ENCODE measurements at places on chromosomes 5 and 9.

- DNase-seq: no peak
These were observed 108.8 kb downstream of the HMHB1 start for GRCh38 chr5:143920772-143921171.

- no peak for DNase-seq
These were observed 97.2 kb downstream of the MVB12B start for GRCh38 chr9:126423916-126424185.

DNA sequence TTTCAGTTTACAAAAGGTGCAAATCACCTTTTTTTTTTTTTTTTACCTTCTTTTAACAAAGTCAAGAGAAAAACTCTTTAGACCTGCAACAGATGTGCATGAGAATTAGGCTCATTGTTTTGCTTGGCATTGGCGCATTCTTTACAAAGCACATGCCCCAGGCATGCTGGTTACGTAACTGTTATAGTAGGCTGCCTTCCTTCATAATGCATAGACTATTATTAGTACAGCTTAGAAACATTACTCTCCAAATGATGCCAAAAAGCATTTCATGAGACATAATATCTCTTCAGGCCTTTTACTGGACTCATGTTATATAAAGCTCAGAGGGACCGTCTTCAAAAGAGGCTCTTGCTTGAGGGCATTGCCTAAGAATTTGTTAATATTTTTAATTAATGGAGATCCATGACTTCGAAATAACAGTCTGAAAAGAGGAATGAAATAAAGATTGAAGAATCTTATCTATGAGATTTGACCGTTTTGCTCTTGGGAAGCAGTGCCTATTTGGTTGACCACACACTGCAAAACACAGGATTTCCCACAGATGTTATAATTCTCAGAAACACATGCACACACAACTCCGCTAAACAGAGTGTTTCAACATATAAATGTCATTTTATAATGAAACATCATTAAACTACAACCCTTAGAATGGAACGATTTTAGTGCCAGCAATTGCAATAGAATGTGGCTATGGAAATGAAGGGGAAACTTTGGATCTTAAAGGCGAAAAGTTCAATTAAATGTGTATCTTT, 478.7 kb downstream of the PRR16 start:
- DNase-seq: no peak

DNA sequence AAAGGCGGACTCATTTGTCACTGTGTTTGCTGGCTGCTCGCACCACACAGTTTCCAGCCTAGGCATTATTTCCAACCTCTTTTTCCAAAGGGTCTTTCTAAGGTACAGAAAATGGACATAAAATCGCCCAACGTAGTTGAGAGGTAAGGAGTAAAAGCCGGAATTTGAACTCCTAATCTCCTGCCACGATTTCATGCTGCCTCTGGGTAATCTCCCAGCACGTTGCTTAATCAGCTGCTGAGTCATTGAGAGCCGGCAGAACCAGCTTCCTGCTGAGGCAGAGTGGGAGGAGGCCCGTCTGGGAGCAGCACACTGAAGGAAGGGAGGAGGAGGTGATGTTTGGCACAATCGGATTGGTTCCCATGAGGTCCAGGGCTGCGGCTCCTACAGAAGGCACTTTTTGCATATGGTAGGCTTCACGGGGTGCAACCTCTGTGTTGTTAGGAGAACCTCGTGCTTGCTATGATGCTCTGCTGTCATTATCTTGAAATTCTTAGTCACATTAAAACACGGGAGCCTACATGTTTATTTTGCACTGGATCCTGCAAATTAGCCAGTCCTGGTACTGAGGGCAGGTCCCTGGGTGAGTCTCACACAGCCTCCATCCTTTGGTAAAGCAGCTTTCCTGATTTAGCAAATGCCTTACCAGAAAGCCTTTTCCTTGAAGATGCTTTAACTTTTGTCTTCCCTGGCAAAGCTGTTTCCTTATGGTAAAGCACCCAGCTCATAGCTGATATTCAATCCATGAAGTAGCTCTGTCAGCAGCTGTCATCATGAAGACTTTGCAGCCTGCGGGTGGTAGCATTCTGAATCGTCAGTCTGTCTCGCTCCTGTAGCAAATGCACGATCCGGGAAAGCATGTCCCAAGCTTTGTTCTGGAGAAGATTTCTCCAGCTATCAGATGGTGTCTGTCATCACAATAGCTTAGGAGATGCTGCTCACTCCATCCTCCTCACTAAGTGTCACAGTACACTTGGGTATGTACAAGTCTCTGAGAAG, 191.6 kb upstream of the MSX2 start:
- no peak for DNase-seq

DNA sequence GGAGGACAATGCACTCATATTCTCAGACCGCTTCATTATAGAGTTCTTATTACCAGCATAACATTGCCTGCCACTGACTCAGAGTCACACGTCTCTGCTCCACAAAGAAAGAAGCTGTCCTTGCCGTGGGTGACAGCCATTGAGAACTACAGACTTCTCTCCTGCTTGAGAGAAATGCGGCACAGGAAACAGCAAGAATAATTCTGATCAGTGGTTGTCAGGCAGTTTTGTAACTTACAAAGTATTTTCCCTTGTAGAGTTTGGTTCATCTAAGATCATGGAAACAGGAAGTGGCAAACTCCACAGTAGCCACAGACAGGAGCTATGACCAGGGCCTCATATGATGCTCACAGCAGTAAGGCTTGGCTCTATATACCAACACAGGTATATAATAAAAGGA, 47.0 kb downstream of the KCNV2 start:
- DNase-seq: no peak

- no peak for DNase-seq
These were observed 62.3 kb downstream of the ST8SIA4 start for GRCh38 chr5:100840789-100841188.

DNA sequence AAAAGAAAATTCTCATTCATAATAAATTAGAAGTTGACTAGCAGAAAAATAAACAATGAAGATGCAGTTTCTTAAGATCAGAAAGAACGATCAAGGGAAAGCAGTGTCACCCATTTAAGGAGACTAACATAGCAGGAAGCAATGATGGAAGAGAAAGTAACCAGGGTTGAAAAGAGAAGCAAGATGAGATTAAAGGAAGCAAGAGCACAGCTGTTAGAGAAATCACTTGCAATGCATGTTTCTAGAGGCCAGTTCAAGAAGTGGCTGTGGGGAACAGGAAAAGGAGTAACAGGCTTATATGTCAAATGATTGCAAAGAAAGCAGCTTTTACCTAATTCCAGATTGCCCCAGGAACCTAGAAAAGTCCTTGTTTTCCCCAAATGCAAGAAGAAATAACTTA, 46.8 kb upstream of the SLC1A1 start:
- no peak for DNase-seq

GRCh38 chr9:131717719-131718460, 22.0 kb downstream of the RAPGEF1 start:
- DNase-seq: no peak

DNA sequence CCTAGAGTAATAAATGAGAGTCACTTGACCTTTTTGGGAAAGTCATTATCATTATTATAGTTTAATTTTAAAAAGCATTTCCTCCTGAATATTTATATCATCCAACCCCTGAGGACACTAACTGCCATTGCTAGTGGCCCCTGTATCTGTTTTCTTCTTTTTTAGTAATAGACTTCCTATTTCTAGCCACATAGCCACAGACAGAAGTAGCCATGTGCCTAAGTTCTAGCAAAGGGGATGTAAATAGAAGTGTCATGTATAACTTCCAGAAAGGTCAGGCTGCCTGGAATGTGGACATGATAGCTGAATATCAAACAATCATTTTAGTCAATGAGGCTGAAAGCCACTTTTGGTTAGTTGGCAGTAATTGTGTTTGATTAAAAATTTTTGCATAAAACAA, 37.5 kb upstream of the IQGAP2 start:
- no peak for DNase-seq

DNA sequence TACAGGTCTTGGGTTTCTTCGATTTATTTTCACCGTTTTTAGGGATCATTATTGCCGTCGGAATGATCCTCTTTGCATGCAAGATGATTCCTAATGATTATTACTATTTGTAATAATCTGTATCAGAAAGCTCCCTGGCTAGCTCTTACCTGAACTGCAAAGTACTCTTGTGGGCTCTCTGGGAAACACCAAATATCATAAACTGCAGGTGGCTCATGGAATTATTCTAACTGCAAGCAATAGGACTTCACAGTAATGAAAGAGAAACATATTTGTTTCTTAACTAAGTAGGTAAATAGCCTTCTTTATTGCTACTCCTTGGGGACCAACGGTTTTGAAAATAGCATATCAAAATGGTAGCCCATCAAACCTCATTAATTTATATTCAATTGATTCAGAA, 219.4 kb downstream of the NFIB start:
- DNase-seq: no peak

- no peak for DNase-seq
These were observed 67.8 kb downstream of the ENTREP1 start for GRCh38 chr9:69392826-69393225.

- DNase-seq: no peak
These were observed 30.4 kb downstream of the GABBR2 start for GRCh38 chr9:98678244-98678842.

GRCh38 chr9:14314929-14315874, 1.3 kb upstream of the NFIB start:
- peak; percentile 64 for DNase-seq

- no peak for DNase-seq
These were observed 729.8 kb downstream of the EFNA5 start for GRCh38 chr5:106940986-106941385.

DNA sequence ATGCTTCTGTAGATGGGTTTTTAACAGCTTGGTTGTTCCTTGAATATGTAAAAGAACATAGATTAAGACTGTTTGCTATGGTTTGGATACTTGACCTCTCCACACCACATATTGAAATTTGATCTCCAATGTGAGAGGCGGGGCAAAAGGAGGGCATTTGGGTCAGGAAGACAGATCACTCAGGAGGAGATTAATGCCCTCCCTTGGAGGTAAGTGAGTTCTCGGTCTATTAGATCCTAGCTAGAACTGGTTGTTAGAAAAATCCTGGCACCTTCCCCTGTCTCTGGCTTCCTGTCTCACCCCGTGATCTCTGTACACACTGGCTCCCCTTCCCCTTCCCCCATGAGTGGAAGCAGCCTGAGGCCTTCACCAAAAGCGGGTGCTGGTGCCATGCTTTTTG, 281.1 kb upstream of the ANKRD55 start:
- DNase-seq: no peak

GRCh38 chr5:71014176-71014575, 11.0 kb downstream of the NAIP start:
- no peak for DNase-seq

- no peak for DNase-seq
These were observed 2.7 kb upstream of the ANP32B start for GRCh38 chr9:97980479-97980803.

GRCh38 chr5:14408969-14409586, 172.5 kb upstream of the OTULINL start:
- no peak for DNase-seq

DNA sequence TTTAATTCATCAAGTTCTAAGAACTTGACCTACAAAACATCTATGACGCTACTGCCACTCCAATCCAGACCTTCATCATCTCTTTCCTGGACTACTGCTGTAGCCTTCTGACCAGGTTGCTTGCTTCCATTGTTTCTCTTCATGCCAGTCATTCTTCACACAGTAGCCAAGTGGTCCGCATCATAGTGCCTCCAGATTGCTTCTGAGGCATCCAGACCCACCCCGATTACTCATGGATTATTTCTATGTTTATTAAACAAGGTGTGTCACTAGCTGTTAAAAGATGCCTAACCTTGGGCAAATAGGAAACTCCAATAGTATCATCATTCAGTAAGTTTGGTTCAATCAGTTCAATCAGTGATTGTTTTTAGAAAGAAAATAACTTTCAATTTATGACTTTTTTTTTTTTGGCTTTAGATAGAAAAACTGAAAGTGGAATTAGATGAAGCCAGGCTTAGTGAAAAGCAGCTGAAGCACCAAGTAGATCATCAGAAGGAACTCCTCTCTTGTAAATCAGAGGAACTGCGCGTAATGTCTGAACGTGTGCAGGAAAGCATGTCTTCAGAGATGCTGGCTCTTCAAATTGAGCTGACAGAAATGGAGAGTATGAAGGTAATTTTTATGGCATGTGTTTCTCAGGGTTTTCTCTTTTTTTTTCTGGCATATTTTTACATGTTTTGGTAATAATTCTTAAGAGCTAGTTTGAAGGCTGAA, 9.5 kb downstream of the SPDL1 start:
- DNase-seq: no peak

GRCh38 chr5:124655251-124655917, 91.1 kb downstream of the ZNF608 start:
- DNase-seq: peak; percentile 66

DNA sequence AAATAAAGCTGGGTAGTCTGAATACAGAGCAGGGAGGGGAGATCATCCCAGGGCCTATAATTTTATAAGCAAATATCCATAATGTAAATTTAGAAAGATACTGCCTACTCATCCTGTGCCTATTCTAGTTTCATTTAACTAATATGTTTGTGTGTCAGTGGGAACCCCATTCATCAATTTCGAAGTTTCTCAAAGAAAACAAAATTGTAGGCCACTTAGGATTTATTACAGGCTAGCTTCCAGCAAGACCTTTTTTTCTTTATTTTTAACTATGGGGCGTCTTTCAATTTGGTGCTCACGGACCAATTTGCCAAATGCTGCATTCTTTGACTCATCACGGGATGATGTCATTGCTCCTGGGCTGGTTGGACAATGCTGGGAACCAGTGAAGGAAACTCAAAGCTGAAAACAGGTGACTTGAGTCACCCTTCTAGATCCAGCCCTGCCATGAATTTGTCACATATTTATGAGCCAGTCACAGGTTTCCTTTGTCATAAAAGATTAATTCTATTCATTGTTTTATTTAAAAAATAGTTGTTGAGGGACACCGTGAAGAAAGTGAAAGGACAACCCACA, 13.4 kb downstream of the PCSK5 start:
- no peak for DNase-seq

GRCh38 chr5:132142459-132142858, 68.9 kb downstream of the CSF2 start:
- DNase-seq: no peak

- no peak for DNase-seq
These were observed 135.2 kb downstream of the PTTG1 start for GRCh38 chr5:160556846-160557245.

DNA sequence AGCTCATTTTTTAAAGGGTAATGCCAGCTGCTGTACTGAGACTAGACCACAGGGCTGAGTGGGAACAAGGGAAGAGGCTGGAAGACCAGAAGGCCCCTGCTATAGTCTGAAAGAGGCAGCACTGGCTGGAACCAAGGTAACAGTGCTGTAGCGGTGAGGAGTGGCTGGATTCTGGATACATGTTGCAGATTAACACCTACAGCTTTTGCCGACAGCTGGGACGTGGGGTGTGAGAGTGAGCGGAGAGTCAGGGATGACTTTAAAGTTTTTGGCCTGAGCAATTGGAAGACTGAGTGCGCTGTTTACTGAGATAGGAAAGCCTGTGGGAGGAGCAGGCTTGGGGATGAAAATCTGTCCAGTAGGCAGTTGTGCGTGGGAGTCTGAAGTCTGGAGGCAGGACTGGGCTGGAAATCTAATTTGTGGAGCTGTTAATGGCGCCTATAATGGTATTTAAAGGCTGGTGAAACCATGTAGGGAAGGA, 26.5 kb downstream of the AQP7 start:
- no peak for DNase-seq
